Fibroblast of upper back skin (primary cell): ENCODE measurements at places on chromosomes 3 and 15.

DNA sequence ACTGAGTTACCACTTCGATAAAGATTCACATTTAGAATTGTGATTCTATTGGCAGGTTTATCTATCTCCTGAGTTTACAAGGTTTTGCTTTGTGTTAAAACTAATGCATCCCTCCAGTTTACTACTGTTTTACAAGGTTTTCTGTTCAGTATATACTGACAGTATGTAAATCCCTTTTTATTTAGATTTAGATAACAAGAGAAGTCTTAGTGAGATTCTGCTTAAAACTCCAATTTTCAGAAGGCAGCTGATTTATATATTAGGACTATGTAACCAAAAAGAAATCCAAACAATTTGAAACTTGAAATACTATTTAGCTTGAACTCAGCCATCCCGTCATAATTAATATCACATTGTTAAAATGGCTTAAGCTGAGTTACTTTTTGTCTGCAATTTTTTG is 619.2 kb downstream of the NAALADL2 start:
- DNase-seq, result peak; percentile 6

GRCh38 chr3:49799761-49800160 is at the start of gene CDHR4:
TSS of gene CDHR4 (minus strand) at chr3:49799873. CDS start at chr3:49799812, 61 bp downstream.
- DNase-seq, result peak; percentile 59

DNA sequence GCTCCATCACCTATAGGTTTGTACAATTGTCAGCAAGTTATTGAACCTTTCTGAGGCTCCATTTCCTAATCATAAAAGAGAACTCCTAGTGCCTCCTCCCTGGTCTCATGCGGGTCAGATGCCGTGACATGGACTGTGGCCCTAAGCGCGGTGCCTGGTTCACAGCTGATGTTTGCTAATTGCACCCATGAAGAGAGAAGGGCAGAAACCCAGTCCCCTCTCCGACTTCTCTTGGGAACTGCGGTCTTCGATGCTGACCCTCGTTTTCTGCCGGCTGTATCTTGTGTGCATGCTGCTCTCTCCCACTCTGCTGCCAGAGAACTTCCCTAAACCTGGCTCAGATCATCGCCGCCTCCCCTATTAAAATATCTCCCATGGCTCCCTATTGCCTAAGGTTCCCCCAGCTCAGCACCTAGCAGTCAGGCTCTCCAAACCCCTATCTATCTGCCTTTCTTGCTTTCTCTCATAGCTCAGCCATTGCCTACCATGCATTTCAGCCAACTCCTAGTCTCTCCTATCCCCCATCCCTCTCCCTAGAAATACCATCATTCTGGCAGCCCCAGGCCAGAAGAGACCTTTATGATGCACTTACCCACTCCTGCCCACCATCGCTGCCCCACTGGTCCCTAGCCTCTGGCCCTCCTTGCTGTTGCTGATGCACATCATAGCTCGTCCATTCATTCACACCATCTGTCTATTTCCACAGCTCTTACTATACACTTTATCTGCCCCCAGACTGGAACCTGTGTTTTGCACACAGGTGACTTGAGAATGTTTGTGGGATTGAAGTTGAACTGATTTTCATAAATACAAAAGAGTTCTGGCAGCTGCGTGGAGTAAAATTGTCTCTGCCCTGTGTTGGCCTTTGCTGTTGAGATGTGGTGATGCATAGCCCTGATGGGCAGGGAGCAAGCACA is 6.6 kb downstream of the ISG20 start:
- DNase-seq, result no peak

DNA sequence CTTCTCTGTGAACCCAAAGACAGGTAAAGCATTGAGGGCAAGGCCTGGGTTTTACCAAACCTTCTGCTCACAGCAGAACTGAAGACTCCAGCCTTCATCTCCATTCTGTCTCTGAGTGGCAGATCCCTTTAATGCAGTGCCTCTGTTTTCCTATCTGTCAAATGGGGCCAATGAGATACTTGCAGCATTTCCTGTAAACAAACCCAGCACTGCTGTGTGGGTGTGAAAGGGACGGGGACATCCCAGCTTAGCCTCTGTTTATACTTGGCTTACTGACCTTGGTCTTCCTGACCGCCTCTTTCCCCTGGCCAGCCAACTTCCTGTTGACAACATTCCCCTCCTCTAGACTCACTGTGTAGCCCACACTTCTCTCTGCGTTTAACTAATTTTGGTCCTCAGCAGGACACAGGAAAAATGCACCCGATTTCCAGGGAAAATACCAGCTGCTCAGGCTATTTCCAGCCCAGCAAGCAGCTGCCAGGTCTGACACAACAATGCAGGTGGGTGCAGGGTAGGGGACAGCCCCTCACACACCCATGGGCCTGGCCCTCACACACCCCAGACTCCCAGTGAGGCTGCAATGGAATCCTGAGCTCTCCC is 105.9 kb upstream of the HERC1 start:
- DNase-seq, result peak; percentile 31

DNA sequence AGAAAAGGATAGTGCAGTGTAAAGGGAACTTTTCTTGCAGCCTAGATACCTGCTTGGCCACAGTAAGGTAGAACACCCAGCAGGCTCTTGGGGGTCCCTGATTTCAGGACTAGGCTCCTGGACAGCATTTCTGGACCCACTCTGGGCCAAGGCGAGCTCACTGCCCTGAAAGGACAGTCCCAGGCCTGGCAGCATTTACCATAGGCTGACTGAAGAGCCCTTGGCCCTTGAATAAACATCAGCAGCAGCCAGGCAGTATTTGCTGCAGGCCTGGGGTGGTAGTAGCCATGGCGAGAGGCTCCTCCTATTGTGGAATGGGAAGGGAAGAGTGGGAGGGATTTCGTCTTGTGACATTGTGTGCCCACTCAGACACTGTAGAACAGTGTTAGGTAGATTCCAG is 529.2 kb downstream of the TUSC7 start:
- no peak for DNase-seq

DNA sequence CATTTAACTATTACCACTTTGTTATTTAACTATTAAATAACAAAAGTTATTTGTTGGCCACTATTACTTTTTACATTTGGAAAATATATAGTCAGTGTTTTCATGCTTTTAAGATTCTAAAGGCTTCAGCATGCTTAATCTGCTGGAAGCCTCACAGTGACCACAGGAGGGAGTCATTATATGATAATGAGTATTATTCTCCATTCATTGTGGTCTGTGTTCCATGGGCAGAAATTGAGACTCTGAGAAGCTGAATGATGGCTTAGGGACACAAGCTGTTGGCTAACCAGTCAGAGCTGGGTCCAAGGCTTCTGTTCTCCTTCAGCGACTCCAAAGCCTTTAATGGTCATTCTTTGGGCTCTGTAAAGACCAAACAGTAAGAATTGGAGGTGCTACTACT is 64.7 kb downstream of the BFSP2 start:
- peak; percentile 54 for DNase-seq

DNA sequence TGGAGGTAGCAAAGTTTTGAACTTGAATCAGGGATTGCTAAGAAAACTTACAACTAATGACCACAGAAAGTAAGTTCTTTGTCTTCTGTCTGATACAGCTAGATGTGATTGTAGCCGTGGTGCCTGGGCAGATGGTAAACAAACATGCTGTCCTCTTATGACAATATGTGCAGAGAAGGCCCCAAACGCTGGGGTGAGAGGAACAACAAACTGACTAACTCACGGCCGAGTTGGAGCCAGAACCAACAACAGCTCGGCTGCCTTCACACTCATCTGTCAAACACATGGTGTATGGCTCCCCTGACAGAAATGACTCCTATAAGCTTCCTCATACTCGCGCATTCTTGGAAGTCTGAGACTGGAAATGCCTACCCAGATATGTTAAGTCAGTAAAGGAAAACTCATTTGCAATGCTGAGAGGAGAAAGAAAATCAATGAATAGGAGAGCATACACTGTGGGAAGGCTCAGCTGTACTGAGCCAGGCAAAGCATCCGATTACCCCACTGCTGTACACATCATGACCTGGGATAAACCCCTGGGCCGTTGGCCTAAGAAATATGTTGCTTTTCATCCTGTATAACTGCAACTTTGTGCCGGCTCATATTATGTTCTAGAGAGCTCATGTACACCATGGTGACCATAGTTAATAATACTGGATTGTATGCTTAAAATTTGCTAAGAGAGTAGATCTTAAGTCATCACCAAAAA is 5.7 kb downstream of the THBS1 start:
- peak; percentile 82 for DNase-seq

- DNase-seq, result no peak
Measured at GRCh38 chr3:193546129-193546528, 8.6 kb downstream of the ATP13A4 start.

GRCh38 chr3:189269365-189269764 is 97.6 kb downstream of the TPRG1 start:
- peak; percentile 57 for DNase-seq

DNA sequence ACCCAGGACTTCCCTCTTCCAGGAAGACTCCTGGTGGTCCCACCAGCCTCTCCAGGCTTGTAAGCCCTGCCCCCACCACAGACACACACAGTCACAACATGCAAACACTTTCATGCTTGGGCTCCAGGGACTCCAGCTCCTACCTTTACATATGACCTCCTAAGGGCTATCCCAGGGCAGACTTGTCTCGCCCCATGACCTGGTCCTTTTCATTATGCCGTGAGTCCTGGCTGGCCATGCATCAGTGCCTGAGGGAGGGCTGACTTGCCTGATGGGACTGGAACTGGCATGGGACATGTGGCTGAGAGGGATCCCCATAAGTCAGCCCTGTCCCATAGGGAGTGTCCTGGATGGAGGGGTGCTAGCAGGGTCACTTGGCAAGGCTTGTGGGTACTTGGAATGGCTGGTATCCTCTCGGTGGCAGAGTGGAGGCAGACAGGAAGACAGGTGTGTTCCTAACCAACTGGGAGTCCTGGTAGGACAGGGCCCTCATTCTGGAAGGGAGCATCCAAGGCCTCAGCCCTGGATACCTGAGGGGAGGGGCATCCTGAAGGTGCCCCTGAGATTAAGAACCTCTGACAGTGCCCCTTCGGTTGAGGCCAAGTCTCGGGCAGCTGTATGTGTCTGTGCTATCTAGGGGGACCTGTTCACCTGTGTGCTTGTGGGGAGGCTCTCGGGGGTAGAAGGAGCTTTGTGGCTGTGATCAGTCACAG is 540 bp upstream of the HHATL start:
- no peak for DNase-seq

DNA sequence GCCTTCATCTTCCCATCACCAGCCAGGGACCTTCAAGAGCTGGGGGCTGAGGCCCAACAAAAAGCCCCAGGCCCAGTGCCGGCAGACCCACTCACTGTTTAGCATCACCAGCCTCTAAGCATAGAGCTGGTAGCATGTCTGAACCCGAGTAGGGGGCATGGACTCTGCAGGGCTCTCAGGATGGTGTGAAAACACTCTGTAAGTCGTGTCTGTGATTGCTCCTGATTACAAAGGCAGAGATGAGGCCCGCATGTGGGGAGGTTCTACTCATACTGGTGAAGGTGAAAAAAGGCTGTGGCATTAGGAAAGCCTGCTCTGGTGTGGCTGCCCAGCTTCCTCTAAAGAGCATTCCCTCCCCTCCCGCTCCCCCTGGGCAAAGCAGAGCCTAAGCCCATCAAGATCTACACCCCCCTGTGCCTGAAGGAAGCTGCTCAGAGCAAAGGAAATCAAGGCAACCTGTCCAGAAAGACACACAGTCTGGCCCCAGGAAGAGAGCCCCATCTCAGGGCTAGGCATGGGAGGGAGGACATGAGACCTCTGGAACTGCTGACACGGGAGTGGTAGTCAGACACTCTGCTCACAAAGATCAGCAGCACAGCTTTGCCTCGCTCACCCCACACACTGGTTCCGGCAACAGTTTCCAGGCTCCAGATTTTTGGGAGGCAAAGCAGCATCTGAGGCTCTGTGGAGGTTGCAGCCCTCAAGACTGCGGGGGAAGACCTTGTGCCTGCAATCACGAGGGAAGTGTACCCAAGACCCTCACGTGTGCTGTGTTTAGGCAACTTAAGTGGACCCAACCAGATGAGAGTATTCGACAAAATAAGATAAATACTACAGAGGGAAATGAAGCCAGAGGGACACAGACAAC is 36.7 kb downstream of the CCDC12 start:
- no peak for DNase-seq

- peak; percentile 60 for DNase-seq
Measured at GRCh38 chr3:15405448-15406050, 21.8 kb downstream of the METTL6 start.

GRCh38 chr3:69235882-69236281 is 113.5 kb upstream of the LMOD3 start:
- DNase-seq, result no peak

DNA sequence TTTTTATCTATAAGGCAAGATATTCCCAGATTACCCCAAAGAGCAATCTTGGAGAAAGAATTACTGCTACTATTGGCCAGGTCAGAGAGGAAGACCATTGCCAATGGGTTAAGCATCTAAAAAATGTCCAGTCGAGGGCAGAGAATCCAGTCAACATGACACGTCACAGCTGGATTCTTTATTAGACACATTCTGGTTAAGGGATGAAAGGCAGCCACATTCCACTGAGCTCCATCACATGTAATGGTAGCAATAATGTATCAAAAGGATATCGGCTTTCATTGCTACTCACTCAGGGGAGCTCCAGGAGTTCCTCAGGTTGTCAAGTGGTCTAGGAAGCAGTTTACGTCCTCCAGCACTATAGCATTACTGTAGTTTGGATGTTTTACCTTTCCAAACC is 421.1 kb downstream of the PLOD2 start:
- peak; percentile 61 for DNase-seq

DNA sequence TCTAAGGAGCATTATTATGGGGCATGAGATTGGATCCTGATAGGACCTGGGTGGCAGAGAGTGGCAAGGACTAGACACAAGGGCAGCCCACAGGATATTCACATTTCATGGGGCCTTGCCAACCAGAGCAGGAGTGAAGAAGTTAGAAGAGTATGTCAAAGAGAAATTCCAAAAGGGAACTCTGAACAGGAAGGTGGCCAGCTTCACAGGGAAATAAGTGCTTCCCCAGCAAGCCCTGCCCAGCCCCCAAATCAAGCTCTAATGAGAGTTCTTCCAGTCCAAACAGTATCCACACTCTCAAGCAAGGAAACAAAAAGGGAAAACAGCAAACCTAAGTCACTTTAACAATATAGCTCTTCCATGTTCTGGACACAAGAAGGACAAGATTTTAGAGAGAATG is 130.2 kb upstream of the COL8A1 start:
- peak; percentile 25 for DNase-seq

DNA sequence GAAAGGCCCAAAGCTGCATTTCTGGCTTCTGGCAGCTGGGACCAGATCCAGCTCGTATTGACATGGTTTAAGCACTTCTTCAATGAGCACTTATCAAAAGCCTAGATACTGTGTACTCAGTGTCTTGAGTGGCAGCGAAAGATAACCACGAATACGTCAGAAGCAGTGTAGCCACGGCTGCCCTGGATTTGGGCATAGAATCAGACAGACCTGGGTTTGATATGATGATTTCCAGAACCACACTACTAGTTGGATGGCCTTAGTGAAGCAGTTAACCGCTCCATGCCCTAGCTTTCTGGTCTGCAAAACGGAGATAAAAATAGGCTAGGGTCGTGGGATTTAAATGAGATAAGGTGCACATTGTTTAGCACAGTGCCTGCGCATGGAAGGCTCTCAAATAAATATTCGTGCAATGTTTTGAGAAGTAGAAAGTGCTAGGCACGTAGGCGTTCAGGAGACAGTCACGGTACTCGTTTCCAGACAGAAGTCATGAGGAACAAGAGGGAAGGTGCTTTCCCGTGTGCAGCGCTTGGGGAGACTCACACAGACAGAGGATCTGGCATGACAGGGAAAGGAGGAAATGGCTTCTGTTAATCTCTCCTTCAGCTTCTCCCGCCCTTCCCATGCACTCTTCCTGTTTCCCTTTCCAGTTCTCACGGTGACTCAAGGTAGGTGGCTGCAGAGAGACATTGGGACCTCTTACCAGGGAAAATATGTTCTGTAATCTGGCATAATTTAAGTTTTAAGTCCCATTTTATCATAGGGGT is 70.3 kb downstream of the CCNL1 start:
- DNase-seq, result no peak

- DNase-seq, result peak; percentile 11
Measured at GRCh38 chr3:136008732-136009470, 43.4 kb downstream of the PPP2R3A start.
